ENCODE measurements at places on chromosomes 3 and 15. TPM values are rescaled to one million over a fixed set of nuclear protein-coding genes. Genes with fewer than 3 reads are reported as not detected.

DNA sequence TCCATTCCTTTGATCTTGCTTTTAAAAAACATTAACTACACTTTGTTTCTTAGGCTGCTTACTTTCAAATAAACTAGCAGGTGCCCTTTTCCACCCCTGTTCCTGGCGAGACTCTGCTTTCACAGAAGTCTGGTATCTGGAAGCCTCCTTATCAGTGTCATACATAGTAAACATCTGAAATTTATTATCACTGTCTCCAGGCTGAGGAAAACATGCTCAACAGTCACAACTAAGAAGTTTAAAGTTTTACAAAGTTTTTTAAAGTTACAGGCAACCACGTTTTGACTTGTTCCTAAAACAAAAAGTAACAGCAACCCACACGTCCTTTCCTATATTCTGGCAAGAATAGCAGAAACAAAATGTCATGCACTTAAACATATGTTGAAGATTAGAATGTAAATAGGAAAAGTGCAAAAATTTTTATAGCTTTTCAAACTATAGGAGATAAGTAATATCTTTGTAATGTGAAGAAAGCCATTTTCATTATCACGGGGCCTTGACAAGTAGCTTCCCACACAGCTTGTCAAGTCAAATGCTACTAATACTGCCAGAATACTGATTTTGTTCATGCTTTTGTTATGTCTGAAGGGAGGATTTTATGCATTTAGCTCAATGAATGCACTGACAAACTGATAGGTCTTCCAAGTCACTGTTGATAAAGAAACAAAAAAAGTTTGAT, 275.2 kb upstream of the KCNMB2 start:
- DNase-seq: no peak

GRCh38 chr15:48560321-48561051, 85.0 kb downstream of the FBN1 start:
- no peak for DNase-seq

Gene DCLK3
- 0.46 TPM for total RNA-seq

GRCh38 chr3:72001758-72002157, 216.8 kb upstream of the PROK2 start:
- no peak for DNase-seq

GRCh38 chr3:45442679-45443253, 54.4 kb downstream of the LARS2 start:
- no peak for DNase-seq

DNA sequence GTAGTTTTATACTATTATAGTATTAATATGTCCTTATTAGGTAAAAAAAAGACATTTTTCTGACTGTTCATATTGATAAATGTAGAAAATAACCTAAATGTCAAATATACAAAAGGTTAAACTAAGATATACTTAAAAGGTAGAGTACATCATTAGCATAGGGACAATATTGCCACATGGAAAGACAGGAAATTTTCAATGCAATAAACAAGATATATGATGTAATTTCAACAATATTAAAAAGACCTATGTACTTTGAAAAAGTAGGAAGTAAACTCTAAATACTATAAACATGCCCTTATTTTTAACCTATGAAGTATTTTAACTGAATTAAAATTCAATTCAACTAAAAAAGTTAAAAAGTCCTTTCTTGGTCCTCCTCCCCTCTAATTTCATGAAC, 1.9 kb downstream of the SPG11 start:
- DNase-seq: no peak

GRCh38 chr15:45377609-45378148, 665 bp downstream of the GATM start:
- DNase-seq: peak; percentile 55

DNA sequence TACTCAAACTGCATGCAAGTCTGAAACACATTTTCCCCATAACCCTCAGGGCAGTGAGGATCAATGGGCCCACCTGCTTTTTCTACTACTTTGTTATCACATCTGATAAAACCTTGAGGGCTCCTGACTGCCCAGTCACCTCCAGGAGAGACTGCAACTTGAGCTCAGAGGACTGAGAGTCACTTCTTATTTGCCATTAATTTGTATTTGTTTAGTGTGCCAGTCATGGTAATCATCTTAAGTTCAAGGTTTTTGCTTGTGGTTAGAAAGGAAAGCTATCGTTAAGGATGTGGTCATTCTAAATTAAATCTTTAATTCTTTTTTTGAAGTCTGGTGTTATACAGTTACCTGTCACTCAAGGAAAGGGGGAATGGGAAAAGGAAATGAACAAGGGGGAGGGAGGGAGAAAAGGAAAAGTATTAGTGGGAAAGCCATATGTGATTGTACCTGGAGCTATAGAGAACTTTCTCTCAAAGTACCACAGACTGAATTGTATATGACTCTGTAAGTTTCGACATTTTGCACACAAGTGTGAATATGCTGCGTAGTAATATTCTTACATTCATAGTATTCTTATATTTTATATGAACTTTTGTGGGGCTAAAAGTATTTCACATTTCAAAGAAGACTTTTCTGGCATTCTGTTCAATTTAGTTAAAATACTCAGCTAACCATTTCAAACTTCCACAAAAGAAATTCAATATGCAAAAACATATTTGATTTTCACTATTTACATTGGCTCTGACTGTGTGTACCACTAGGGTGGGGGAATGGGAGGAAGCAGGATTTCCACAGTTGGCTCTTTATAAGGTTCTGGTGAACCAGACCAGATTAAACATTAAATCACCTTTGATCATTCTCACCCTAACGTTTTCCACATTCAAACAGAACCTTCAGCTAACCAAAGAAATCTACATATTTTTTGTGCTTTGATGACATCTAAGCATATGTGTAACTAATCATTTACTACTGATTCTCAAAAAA, 166.5 kb upstream of the ATP11B start:
- no peak for DNase-seq

GRCh38 chr3:61357902-61358301, 106.7 kb upstream of the FHIT start:
- DNase-seq: no peak

DNA sequence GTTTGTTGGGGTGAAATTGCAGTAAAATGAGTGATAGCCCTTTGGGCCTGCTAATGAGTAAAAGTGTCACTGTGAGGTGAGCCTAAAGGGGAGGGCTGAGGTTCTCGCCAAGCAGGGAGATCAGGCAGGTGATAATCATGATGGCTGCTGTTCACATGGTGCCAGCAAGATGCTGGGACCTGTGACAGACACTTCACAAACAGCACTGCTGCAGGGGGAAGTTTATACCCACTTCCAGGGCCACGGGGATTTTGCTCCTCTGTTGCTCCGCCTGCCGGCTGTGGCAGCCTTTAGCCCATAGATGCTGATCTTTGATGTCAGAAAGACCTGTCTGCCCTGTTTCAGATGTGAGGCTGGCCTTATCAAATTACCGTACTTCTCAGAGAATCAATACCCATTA, 96.7 kb downstream of the SV2B start:
- no peak for DNase-seq

GRCh38 chr15:92914103-92914499, 14.0 kb downstream of the CHD2 start:
- no peak for DNase-seq

GRCh38 chr15:77173487-77173886, 102.6 kb upstream of the TSPAN3 start:
- no peak for DNase-seq

Gene AGBL1
- total RNA-seq: 0.34 TPM

DNA sequence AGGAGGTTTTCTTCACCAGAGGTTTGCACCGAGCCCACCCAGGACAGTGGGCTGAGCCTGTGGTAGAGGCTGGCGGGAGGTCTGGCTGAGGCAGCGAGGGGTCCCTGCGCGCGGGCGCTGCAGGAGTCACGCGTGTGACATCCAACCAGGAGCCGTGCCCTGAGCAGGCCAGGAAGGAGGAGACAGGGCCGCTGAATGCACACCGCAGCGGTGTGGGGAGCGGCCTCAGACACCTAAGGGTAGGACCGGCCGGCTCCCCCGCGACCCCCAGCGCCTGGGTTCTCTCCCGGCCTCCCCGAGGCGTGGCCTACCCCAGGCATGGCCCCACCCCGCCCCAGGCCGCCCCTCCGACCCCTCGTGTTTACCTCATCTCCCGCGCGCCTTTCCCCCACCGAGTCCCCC, 412 bp downstream of the SLC41A3 start:
- DNase-seq: peak; percentile 64

GRCh38 chr15:70038730-70039392, 58.9 kb downstream of the TLE3 start:
- no peak for DNase-seq

DNA sequence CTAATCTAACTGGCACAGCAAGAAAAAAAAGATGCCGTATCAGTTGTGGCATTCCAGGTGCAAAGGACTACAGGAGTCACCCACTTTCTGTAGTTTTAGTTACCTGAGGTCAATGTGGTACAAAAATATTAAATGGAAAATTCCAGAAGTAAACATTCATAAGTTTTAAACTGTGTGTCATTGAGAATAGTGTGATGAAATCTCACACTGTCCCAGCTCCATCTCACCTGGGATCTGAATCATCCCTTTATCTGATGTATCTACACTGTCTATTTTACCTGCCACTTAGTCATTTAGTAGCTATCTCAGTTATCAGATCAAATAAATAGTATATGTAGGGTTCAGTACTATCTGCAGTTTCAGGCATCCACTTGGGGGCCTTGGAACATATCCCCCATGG, 26.7 kb downstream of the GBE1 start:
- no peak for DNase-seq

Gene GLDN
- 21.5 TPM for total RNA-seq

GRCh38 chr3:51969841-51970240, 2.6 kb upstream of the PCBP4 start:
- no peak for DNase-seq

DNA sequence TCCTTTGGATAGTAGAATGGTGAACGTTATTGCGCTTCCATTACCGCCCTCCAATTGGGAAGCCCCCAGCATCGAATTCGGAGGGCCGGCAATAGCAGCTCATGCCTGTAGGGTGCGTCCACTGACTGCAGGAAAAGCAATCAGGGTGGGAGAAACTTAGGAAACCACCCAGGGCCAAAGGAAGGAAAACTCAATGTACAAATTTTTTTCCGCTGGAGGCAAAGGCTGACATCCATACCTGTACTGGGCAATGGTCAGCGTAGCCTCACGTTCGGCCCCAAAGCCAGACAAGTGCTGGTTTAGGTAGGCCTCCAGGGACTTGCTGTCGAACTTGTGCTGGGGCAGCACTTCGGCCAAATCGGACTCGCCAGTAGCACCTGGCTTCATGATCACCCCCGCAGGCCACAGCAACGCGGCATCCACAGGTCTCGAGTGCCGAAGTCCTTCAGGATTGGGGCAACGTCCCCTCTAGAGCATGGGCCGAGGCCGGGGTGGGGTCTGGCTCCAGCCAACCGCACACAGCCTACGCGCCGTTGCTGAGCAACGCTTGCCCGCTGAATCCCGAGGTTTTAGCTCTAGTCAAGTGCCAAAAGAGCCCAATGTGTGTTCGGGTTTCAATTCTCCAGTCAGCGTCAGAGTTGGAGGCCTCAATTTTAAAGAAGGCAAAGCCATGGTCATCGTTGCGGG, at the start of gene ACAD11:
TSS of gene ACAD11 (minus strand) at position 445 of the 687 bp plus-strand sequence. CDS start at position 387, 58 bp downstream.
- peak; percentile 79 for DNase-seq

DNA sequence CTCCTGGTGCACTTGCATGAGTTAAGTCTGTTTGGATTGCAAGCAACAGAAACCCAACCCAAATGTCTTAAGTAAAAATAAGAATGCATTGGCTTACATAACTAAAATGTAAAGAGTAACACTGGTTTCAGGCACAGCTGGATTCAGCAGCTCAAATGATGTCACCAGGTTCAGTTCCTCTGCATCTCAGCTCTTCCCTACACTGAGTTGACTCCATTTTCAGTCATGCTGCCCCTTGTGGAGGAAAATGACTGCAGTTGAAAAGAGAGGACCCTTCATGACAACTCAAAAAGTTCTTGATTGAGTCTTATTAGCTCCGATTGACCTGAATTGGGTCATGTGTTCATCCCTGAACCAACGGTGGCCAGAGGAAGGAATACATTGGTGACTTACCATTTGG, 138.5 kb upstream of the ABI3BP start:
- DNase-seq: no peak

Gene CCDC39
- not detected for total RNA-seq

- no peak for DNase-seq
These were observed 32.5 kb downstream of the KLF13 start for GRCh38 chr15:31358957-31359701.

GRCh38 chr3:146227486-146227885, 23.4 kb downstream of the PLSCR4 start:
- no peak for DNase-seq

Gene EPB42
- total RNA-seq: not detected

DNA sequence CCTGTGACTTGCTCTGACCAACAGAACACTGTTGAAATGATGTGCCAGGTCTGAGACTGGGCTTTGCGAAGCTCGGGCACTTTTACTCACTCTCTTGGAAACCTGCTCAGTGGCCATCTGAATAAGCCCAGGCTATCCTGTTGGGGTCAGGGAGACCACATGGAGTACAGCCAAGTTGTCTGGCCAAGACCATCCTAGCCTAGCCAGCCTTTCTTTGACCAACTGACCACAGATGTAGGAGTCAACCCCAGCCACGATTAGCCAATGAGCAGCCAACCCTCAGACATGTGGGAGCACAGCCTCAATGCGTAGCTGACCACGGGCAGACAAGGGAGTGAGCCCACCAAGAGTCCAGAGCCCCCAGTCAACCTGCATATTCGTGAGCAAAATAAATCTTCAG, 26.1 kb downstream of the CCR9 start:
- DNase-seq: no peak

All from left colon (tissue), 2 donors.